Activated T-cell treated with anti-CD3 and anti-CD28 coated beads, Interleukin-2, amount 50 U/mL, for 4 hours (primary cell): ENCODE measurements at places on chromosomes 1 and 21. TPM values are rescaled to one million over a fixed set of nuclear protein-coding genes. Genes with fewer than 3 reads are reported as not detected.
A peak's percentile ranks its signal among the peaks of the same experiment; 100 is the strongest.

GRCh38 chr21:15741510-15741909 lies 11.7 kb downstream of the USP25 start:
- no peak for DNase-seq

DNA sequence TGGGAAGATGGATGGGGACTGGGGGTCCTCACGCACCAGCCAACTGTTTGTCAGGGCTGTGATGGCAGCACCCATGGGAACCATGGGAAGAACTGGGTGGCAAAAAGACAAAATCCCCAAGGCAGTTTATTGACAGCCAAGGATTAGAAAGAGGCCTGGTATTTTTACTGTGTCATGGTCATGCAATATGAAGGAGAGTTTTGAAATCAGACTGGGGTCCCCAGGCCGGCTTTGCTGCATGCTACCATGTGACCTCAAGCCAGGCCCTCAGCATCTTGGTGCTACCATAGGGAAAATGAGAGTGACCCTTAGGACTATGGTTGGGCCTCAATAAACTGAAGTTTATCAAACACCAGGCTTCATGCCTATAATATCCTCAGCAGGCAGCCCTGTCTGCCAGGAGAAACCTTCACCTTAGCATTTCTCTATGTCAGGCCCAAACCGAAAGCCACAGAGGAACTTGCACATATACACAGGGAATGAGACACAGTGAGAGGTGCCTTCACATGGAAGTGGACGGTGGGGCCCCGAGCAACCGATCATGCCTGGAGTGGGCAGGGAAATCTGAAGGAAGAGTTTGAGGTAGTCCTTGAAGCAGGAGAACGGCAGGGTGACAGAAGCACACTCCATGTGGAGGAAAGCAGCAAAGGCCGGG lies 203.2 kb downstream of the HIVEP3 start:
- no peak for DNase-seq

DNA sequence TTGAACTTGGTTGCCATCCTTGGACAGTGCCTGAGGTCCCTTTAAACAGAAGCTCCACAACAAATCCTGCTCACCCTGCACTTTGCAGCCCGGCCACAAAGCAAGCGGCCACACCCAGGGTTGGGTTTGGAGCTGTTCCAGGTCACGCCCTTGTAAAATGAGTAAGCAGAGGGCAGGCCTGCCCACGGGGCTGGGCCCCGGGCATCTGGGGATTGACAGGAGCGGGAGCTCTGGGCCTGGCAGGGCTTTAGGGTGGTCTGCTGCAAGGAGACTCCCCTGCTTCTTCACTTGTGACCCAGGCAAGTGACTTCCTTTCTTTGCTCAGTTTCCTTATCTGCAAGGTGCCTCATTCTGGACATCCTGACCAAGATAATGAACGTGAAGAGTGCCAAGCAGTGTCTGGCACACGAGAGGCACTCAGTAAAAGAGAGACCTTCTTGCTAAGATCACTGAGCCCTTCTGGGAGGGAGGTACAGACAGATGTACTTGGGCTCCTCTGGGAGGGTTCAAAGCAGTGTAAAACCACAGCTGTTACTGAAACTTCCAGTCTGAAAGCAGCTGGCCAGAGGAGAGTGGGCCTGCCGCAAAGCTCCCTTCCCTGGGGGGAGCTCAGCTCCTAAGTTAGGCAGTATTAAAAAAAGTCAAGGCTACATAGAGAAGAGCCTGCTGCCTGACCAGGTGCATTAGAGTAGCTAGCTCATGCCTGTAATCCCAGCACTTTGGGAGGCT lies 2.6 kb downstream of the E2F2 start:
- peak; percentile 66 for DNase-seq

GRCh38 chr1:162207862-162208261 lies 138.4 kb downstream of the NOS1AP start:
- no peak for DNase-seq

Gene CFHR1
- total RNA-seq = 0.26 TPM

DNA sequence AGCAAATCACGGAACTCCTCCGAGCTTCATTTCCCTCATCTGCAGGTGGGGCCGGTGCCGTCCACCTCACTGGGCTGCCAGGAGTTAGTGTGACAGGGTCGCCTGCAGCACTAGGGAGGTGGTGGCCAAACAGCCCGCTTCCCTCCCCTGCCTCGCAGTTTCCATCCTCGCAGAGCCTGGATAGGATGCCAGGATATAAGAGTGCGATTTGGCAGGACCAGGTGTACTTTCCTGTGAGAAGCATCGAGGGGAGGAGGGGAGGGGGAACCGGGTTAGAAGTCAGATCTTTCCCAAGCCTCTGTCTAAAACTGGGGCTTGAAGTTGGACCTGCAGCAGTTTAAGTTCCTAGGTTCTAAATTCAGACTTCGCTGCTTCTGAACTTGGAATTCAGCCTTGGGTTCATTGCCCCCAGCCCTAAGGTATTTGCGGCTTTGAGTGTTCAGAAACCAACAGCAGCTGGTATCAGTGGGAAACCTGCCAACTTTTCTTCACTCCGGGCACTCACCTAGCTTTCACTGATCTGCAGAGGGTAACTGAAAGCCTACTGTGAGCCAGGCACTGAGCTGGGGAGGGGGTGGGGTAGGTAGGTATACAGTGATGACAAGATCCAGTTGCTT lies 1.7 kb upstream of the JUN start:
- peak; percentile 13 for DNase-seq

Gene MANEAL
- total RNA-seq = 4.7 TPM

- no peak for DNase-seq
Measured at GRCh38 chr21:42290505-42290904, 24.7 kb downstream of the TFF3 start.

DNA sequence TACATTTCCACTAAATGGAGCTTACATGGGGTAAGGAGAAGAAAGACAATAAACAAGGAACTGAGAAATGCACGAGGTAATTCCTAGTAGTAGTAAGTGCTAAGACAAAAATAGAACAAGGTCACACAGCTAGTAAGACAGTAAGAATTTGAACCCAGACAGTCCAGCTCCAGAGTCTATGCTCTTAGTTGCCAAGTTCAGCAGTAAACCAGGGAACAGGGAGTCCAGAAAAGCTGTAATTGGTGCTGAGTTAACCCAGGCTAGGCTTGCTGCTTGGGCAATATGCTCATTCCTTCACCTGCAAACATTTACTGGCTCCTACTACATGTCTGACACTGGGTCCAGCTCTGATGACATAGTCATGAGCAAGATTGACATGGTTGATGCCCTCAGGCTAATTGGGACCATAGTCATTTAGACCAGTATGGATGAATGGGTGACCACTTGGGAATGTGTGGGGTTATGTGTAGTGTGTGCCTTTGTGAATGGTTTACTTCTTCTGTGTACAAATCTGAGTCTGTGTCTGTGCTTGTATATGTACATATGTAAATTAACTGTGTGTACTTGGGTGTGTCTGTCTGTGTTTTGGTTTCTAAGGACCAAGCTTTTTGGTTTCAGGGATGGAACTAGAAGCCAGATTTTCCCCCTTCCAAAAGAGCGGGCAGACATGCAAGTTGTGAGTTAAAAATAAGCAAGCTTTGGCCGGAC lies 2.0 kb downstream of the GPX7 start:
- no peak for DNase-seq

GRCh38 chr1:167701510-167701909 lies 20.3 kb upstream of the MPZL1 start:
- DNase-seq = no peak

GRCh38 chr1:114695430-114696058 lies at the start of gene AMPD1:
Gene AMPD1 (minus strand): TSS chr1:114695546. CDS start chr1:114695471, 75 bp downstream.
- DNase-seq = no peak

DNA sequence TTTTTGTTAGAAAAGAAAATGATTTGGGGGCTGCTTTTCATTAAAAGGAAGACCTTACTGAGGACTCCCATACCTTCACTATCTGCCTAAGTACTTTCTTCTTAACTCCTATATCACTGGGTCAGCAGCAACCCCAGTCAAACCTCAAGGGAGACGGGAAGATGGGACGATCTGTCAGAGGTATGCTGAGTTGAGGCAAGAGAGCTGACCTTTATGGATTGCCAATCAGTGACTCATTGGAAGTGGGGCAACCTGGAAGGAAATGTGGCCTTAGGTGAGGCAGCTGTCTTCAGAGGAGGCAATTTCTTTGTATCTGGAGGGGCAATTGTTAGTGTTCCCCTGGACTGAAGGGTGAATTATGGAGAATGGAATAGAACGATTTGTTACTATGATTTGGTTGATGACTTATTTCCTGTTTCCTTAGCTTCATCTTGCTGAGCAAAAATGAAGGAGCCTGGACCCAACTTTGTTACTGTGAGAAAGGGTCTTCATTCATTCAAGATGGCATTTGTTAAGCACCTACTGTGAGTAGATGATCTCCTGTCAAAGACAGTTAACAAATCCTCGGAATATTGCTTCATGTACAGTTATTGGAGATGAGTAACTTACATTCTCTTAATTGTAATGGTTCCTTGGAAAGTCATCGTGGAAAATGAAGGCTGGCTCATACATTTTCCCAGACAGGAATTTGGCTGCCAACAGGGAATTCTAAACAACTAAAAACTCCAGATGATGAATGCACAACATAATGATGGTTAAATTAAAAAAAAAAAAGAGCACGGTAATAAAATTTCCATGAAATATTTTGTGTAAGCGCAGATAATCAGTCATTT lies 134.7 kb upstream of the KCNJ15 start:
- DNase-seq = no peak

DNA sequence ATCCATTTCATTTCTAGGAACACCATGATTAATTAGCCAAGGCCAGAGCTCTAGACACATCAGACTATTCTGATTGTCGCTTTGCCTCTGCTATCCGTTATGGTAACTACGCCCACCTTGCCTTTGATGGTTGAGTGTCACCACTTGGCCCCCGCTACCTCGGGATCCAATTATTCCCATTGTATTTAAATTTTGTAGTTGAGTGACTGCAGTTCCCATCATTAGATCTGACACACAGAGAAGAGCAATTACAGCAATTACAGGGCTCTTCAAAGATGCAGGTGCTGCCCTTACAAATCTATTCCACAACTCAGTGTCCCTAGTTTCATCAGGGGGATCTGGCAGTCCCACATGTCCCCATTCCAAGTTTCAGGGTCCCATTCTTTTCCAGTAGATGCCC lies 44.9 kb upstream of the ABCA4 start:
- no peak for DNase-seq

GRCh38 chr1:209629621-209630382 lies 22.4 kb downstream of the LAMB3 start:
- no peak for DNase-seq

DNA sequence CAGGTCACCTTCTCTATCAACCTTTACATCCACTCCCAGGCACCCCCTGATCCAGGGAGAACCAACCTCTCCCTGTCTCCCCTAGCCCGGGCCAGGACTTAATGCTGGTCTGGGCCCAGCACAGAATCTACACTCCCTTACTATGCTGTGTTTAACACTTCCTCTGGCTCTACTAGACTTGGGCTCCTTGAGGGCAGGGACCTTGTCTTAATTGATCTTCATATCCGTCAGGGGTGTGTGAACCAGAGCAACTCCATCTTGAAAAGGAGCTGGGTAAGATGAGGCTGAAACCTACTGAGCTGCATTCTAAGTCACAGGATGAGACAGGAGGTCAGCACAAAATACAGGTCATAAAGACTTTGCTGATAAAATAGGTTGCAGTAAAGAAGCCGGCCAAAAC lies 98.9 kb downstream of the SSBP3 start:
- no peak for DNase-seq

- no peak for DNase-seq
Measured at GRCh38 chr1:37560401-37561132, 3.8 kb downstream of the DNALI1 start.

GRCh38 chr1:203826175-203826574 lies 30.8 kb downstream of the ZBED6 start:
- no peak for DNase-seq

Gene C8A
- not detected for total RNA-seq

GRCh38 chr1:16459352-16459925 lies 18.9 kb downstream of the NECAP2 start:
- DNase-seq = no peak

Gene BEST4
- 0.53 TPM for total RNA-seq

Gene LGR6
- 0.21 TPM for total RNA-seq
